ENCODE measurements at places on chromosomes 2 and 18.
A peak's percentile ranks its signal among the peaks of the same experiment; 100 is the strongest.

- DNase-seq = peak; percentile 40
Observed at GRCh38 chr2:231037731-231038482, 584 bp downstream of the C2orf72 start.

GRCh38 chr2:215601990-215602721, 166.3 kb upstream of the FN1 start:
- no peak for DNase-seq

- DNase-seq = no peak
Observed at GRCh38 chr2:190519975-190520767, 14.4 kb downstream of the NEMP2 start.

DNA sequence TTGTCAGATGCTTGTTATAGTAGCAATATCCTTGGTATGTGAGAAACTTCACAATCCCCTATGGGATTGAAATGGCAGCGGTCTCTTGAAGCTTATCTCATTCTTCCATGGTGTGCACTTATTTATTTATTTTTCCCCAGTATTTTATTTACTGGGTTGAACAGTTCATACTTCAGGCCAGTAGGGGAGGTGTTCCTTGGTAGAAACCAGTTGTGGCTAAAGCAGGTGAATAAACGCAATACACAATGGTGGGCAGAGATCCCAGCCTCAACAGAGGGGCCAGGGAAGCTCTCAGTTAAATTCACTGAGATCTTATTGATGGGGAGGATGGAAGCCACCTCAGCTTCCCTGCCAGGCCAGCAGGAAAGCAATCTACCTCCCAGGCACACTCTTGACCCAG, 93.7 kb upstream of the SRD5A2 start:
- no peak for DNase-seq

DNA sequence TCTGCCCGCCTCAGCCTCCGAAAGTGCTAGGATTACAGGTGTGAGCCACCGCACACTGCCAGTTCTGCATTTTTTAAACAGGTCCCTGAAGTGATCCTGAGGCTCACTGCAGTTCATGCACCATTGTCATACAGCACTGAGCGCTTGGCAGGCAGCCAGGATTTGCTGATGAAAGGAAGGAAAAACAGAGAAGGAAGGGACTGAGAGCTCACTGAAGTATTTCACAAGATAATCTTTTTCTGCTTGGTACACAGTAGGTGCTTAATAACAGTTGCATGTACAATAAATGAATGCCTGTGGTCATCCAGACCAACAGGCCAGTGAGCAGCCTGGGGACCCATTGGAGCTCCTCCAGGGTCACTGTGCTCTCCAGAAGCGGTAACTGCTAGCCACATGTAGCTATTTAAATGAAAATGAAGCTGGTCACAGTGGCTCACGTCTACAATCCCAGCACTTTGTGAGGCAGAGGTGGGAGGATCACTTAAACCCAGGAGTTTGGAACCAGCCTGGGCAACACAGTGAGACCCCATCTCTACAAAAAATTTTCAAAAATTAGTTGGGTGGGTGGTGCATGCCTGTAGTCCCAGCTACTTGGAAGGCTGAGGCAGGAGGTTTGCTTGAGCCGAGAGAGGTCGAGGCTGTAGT, 33.1 kb upstream of the SMAD7 start:
- DNase-seq = peak; percentile 33

- peak; percentile 12 for DNase-seq
Observed at GRCh38 chr2:122368576-122369243, 613.3 kb downstream of the TSN start.

DNA sequence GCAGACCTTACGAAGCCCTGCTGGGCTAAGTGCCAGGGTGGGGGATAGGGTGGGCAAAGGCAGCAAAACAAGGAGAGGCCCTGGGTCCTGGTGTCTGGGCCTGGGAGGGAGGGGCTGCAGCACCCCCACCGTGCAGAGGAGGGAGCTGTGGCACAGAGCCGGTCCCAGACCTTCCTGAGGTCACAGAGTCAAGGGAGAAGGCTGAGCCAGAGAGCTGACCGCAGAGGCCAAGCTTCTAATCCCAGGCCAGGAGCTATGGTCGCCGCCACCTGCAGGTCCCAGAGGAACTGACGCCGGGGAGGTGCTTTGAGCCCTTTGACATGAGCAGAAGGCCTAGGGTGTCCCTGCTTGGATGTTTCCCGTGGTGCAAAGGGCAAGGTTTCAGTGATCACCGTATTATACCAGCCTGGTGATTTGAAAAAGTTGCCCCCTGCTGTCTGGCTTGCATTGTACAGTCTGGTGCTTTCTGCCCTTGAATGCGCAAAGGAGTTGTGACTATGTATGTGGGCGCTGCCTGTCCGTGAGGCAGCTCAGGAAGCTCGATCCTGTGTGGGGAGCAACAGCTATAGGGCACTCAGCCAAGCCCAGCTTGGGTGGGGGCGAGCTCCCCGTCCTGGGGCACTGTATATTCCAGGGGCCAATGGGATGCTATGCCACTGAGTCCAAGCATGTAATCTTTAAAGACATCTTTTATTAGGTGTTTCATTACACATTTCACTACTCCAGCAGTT, 44.3 kb downstream of the EDAR start:
- DNase-seq = no peak

DNA sequence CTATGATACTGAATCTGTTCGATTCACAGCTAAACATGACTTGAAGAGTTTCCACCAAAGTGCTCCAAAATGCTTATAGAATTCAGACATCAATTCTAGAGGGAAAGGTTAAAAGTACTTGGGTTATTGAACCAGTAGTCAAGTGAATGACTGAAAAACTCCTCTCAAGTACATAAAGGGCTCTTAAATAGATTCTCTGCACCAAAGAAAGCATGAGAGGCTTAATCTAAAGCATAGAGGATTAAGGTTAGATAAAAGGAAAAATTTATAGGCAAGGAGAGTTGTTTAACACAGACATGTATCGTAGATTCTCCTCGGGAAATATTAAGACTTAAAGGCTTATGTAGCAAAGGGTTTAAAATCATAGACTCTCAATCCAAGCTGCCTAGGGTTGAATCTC, 701.4 kb downstream of the ERBB4 start:
- no peak for DNase-seq

GRCh38 chr2:10566018-10566417, 117.9 kb upstream of the ODC1 start:
- no peak for DNase-seq

DNA sequence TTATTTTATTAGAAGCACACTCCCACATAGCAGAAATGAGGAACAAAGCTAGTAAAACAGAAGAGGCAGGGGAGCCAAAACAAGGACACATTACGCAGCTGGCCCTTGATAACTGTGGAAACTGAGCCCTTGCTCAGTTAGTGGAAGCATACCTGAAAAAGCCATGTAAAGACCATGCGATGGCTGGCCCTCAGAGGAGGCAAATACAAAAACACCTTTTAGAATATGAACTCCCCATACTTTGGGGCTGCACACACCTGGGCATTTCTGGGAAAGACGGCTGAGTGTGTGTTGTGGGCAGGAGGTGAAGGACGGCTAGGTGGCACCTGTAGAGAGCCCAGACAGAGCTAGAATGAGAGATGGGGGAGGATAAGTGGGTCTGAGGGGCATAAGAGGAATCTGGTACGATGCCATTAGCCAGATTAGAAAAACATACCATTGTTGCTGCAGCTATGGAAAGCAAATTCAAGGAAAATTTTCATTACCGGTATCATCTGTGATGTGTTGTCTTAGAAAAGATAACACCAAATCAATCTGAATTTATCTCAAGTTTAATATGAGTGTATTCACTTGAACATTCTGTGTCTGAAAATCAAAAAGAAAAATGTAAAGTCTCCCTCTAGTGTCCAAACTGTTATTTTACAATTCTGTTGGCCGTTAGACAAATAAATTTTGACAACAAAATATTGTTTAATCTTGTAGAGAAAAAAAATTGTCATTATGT, 45.2 kb upstream of the SULT1C3 start:
- DNase-seq = peak; percentile 18

DNA sequence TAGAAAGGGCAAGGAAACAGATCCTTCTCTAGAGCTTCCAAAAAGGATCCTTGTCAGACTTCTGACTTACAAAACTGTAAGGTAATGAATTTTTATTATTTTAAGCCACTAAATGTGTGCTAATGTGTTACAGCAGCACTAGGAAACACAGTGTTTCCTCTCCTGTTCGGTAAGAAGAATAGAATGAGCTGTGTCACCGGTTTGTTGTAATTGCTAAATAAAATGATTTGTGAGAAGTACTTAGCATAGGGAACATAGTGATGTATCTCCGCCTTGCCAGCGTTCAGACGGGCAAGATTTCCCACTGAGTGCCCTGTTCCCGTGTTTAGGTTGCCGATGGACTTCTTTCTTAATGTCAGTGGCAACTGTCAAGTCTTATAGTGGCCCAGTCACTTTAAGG, 57.6 kb downstream of the SPATS2L start:
- DNase-seq = no peak

DNA sequence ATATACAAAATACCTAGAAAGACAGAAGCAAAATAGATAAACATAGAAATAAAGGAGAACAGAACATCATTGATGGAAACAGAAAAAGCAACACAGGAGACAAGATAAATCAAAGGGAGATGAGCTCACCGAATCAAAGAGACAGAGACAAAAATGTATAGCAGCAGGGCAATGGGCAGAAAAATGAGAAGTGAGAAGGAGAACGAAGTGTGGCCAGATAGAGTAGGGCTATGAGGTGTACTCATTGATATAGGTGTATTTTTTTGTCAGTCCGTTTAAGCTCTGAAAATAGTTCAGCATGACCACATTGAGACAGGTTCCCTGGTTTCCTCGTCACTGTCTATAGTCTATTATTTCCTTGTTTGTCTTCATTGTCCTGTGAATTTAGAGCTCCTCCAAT, 55.1 kb downstream of the SP100 start:
- no peak for DNase-seq

DNA sequence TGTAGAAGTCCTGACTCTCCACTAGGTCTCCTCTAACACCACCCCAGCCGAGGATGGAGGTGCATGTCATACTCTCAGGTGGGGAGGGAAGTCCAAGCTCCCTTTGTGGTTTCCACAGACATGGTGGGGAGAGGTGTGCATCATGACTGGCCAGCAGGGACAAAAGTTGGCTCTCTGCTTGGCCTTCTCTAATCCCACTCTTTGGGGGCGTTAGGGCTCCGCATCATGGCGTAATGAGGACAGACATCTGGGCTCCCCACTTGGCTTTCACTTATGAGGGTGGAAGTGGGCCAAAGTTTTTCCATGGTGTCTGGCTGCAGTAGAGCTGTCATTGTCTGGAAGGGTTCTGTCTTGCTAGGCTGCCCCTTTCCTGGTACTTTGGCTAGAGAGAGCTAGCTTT, 80.7 kb upstream of the DAPL1 start:
- no peak for DNase-seq

DNA sequence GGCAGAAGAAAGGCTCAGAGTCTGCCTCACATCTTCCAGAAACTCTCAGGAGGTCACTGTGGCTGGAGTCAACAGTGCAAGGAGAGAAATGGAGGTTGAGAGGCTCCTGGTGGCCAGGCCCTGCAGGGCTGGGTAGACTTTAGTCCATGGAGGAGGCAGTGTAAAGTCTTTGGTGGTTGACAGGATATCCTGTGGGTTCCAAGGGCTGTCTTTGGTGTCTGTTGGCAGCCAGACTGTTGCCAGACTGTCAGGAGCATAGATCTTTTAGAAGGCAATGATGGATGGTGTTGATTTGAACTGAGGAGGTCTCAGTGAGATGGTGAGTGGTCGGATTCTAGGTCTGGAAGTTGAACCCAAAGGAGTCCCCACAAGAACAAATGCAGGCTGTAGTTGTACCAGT, 45.0 kb upstream of the SKOR2 start:
- DNase-seq = no peak

- DNase-seq = no peak
Observed at GRCh38 chr18:37231251-37231650, 334.3 kb downstream of the CELF4 start.

DNA sequence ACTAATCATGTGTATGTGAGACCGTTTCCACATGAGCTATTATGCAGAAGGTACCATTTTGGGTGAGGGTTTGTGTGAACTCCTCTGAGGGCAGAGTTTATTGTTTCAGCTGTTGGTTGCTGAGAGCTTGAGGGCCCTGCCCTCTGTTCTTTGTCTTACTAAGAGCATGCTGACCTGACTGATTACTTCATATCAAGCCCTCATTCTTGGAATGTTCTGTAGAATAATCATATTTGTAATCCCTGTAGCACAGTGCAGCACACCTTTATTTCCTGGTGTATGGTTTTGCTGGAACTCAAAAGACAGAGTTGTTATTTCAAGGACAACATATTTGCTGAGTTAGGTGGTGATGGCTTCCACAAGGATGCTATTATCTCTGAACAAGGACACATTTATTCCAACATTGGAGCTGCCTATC, 118.5 kb downstream of the GALNT3 start:
- no peak for DNase-seq
